ENCODE measurements at places on chromosomes 6 and 20.

- DNase-seq: no peak
Measured at GRCh38 chr20:59657459-59658046, 53.2 kb downstream of the PHACTR3 start.

- peak; percentile 76 for DNase-seq
Measured at GRCh38 chr20:36384022-36384619, 78.0 kb downstream of the DLGAP4 start.

- no peak for DNase-seq
Measured at GRCh38 chr6:57029213-57029612, 17.3 kb upstream of the KIAA1586 start.

DNA sequence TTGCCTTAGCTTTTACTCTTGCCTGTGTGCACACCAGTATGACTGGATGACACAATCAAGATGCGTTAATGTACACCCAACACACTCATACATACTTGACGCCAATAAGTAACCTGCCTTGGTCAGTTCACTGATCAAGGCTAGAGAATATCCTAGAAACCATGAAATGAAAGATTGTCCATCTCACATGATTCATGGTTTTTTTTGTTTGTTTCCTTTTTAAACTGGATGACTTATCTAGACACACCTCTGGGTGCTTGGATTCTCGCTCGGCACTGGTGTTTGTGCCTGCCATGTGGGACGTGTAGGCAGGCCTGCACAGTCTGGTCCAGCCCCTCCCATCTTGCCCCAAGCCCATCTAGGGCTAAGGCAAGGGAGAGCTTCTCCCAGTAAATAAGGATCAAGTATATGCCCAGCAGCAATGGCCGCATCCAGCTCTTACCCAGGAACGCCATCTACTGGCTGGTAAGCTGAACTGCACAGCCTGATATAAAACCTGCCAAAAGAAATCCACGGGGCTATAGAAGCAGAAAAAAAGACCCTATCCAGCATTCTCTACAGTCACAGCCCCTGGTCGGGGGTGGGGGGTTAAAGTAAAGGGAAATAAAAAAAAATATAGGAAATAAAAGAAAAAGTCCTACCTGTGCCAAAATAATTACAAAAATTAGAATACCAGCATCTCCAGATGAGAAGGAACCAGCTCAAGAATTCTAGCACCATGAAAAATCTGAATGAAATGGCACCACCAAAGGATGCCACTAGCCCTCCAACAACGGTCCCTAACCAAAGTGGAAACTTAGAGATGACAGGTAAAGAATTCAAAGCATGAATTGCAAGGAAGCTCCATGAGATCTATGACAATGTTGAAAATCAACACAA is 73.3 kb downstream of the OTOR start:
- peak; percentile 6 for DNase-seq

DNA sequence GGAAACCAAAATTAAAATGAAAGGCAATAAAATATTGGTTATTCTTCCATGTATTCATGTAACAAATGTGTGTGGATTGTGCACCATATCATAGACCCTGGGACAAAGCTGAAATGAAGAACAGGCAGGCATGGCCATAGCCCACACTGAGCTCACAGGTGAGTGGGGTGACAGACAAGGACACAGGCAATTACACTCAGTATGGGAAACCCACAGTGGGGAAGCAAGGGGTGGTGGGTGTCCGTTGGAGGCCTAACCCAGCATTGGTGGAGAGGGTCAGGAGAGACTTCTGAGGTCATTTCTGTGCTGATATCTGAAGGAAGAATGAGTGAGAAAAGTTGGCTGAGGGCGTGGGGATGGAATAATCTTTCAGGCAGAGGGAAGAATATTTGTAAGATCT is 47.6 kb upstream of the MAP3K4 start:
- DNase-seq: no peak

All from HTR-8/SVneo (cell line).